ENCODE measurements at places on chromosomes 16 and 17.

- DNase-seq = no peak
These were observed 18.7 kb upstream of the MEIOB start for GRCh38 chr16:1890708-1891050.

GRCh38 chr16:35744084-35744483 lies 2284.7 kb downstream of the TP53TG3F start:
- DNase-seq = no peak

DNA sequence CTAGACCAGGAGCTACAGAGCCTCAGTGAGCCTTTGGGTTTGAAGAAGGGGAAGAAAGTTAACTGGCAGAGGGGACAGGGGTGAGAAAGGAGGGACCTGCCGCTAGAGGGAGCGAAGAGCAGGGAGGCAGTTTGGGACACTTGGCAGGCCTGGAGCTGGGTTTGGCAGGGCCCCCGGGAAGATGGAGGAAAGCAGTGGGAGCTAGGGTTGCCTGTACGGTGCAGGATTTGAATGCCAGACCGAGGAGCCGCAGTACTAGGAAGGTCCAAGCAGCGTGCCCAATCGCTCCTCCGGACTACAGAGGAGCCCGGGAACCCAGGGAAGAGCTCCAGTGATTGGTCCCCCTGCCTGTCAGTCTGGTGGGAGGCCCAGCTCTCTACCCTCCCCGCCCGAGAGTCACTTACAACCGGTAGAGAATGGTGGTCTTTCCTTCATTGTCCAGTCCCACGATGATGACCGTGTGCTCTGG lies 1.3 kb downstream of the ARL5C start:
- peak; percentile 92 for DNase-seq

- DNase-seq = peak; percentile 44
These were observed 3.3 kb downstream of the RARA start for GRCh38 chr17:40312131-40312731.

DNA sequence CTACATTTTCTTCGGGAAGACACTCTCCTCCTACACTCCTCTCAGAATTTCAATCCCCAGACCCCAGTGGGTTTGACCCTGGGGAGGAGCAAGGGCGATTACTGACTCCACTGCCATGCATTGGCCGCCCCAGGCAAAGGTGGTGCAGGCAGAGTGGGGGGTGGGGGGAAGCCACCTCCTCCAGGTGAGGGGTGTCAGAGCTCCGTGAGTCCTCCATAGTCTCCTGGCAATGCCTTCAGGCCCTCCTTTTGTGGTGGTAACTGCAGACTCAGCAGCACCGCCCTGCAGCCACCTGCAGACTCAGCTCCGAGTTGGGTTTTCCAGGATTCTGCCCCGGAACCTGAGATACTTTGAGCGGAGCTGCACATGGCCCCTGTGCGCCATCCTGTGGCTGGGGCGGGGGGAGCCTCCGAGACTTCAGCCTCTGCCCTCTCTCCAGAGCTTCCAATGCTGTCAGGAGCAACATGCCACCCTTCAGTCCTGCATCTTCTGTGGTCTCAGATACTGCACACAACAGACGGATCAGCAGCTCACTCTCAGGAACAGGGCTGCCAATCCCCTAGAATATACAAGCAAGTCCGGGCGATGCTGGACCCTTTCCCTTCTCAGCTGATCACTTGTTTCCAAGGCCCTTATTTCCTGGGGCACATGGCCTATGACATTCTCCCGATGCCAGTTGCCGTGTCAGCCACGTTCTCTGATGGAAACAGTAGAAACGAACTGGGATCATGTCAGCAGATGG lies 2.4 kb upstream of the SLC47A2 start:
- DNase-seq = peak; percentile 52
